Fibroblast of mammary gland (primary cell): ENCODE measurements at places on chromosomes 3 and 15.

DNA sequence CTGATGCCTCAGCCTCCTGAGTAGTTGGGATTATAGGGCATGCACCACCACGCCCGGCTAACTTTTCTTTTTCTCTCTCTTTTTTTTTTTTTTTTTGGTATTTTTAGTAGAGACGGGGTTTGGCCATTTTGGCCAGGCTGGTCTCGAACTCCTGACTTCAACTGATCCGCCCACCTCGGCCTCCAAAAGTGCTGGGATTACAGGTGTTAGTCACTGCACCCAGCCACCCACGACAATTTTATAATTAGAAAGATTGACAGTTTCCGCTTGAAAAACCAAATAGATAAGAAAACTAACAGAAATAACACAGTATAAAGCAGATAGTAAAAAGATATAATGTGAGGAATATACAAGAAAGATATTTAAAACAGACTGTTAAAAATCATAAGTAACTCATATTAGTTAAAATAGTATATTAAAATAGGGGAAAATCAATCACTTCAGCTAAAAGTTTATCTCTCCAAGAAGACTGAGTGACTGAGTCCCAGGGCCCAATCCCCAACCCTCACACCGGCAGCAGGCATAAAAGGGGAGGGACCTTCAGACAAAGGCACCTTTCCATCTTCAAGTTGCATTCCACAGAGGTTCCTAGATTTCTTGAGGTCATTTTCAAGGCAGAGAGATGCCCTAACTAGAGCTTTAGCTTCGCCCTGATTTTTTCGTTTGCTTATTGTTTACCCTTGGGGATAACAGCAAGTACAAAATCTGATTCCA is 1.4 kb upstream of the WHAMM start:
- DNase-seq = no peak

DNA sequence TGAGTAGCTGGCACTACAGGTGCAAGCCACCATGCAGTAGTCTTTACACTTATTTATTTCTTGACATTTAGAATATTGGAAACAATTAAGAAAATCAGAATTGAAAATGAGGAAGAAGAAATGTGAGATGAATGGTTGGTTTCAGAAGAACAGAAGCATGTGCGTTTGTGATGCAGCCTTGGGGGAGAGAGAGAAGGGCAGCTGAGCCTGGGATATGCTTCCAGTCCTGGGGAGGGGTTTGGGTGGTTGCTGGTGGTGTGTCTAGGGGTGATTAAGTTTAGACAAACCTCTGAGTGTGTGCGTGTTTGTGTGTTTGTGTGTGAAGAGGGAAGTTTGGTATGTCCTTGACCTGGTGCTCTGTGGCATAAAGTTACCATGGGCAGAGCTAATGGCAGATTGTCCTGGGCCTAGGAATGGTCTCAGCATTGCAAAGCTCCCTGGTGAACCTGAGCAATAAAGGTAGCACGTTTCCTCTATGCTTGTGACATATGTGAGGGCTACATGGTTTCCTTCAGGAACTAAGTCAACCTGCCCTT is 35.6 kb downstream of the CTSH start:
- no peak for DNase-seq

- no peak for DNase-seq
These were observed 23.1 kb upstream of the MRPS22 start for GRCh38 chr3:139320551-139321309.

DNA sequence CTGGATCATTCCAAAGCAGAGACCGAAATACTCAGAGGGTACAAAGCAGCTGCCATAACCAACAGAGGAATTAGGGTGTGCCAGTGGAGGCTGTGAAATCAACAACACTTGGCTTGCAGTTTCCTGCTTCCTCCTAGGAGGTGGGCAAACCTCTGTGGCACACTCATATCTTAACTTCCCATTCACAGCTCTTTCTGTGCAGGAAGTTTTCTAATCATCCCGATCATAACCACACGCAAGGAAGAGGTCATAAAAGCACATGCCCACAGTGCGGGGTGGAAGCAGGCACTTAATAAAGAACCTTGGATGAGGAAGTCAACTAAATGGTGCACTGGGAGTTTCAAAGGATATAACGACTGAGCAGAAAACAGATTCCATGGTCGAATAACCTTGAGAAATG is 5.1 kb downstream of the SCAMP2 start:
- DNase-seq = no peak
